ENCODE measurements at places on chromosomes 3 and 15.
A peak's percentile ranks its signal among the peaks of the same experiment; 100 is the strongest.

GRCh38 chr15:68417051-68417450, 14.9 kb downstream of the ITGA11 start:
- no peak for DNase-seq

DNA sequence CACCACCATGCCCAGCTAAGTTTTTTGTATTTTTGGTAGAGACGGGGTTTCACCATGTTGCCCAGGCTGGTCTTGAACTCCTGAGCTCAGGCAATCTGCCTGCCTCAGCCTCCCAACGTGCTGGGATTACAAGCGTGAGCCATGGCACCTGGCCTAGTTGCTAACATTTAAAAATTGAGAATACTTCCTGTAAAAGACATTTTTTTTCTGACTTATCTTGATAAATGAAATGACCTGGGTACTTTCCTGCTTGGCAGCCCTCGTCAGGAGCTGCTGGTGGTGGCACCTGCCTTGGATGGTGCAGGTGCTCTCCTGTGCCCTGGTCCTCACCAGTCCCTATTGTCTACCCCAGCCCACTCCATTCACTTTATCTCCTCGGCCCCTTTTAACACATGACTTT, 66.8 kb upstream of the FOXP1 start:
- DNase-seq = no peak

DNA sequence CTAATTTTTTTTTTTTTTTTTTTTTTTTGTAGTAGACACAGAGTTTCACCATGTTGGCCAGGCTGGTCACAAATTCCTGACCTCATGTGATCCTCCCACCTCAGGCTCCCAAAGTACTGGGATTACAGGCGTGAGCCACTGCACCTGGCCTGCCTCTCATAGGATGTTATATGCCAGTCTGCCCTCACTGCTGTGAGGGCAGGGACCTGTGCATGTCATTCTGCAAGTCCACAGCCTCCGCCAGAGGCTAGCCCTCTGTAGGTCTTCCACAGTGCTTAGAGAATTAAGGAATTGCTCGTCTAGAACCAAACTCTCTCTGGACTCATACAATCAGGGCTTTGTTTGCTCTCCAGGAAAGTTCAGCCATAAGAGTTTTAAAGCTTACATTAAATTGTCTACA, 163.9 kb upstream of the WNT5A start:
- DNase-seq = no peak

DNA sequence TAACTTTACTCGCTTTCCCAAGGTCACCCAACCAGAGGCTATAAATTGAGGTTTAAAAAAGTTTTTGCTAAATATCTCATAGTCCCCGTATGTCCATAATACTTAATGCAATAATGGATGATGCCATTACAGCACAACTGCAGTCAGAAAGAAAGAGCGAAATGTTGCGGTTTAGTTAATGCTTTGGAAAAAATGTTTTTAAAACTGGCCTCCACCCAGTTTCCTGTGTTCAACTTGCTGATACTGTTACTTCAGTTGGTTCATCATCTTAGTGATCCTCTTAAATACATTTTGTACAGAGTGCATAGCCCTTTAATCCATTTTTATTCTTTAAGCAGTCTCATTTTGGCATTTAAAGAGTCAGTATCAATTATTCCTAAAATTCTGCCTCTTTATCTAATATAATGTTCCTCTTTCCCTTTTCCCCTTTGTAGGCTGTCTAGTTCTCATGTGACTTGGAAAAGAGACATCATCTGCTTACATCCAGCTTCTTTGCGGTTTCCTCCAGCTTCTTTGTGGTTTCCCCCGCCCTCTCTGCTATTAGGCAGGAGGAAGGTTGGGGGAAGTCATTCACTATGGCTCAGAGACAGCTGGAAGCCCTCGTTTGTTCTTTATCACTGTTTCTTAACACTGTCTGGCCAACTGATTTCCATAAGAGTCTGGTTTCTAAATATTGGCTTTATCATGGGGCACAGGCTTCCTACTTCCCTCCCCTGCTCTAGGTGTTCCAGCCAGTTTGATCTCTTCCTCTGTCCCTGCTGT, 154.3 kb downstream of the GOLIM4 start:
- no peak for DNase-seq

GRCh38 chr3:130894130-130894985, 474 bp downstream of the ATP2C1 start:
- DNase-seq = no peak

DNA sequence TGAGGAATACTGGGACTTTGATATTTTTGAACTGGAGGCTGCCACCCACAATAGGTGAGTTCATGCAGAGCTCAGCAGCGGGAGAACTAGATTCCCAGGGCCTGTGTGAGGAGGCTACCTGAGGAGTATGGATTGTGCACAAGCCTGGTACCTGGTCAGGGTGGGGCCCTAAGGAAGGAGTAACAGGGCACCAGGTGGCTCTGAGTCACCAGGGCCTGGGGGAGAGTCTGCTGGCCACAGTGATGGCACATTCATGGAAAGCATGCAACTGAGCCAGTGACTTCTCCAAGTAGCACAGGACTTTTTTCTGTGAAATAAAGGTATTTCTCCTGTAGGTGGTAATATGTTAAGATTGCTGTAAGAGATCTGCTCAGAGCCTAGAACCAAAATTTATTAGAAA, 134.4 kb downstream of the PDE8A start:
- no peak for DNase-seq

DNA sequence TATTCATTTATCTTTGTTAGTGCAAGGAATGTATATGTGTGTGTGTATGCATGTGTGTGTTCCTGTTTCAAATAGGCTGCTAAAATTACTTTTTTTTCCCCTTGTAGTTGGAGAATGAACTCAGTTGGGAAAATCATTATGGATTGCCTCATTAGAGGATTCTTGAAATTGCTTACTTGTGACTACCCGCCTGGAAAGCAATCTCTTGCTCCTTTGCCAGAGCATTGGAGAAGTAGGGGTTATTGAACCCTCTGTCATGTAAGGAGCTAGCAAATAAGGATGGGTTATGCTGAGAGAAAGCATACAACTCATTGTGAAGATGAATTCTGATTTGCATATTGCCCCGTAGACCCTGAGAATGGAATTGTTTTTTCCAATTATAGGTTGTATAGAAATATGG, 474.5 kb downstream of the CADM2 start:
- no peak for DNase-seq

- no peak for DNase-seq
Observed at GRCh38 chr3:42043099-42043813, 47.9 kb upstream of the TRAK1 start.

- no peak for DNase-seq
Observed at GRCh38 chr3:146750196-146750595, 145.1 kb upstream of the PLSCR5 start.

GRCh38 chr15:49238342-49238741, 68.3 kb downstream of the GALK2 start:
- DNase-seq = no peak

GRCh38 chr3:123110976-123111615, 44.3 kb downstream of the PDIA5 start:
- DNase-seq = no peak

DNA sequence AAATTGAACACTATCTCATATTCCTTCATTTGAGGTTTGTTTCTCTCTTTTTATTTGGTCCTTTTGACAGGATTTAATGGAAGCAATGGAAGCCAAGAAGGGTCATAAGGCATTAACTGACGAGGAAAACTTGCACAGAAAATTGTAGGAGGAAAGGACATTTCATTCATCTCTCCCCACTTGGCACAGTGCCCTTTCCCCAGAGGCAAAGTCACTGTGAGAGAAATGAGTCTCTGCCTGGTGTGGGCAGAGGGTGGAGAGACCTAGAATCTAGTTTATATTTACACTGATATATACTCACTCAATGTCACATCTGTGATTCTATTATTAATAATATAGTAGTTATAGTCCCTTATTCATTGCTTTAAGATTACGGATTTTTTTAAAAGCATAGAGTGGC, 324.6 kb upstream of the IL12A start:
- no peak for DNase-seq

- no peak for DNase-seq
Observed at GRCh38 chr3:31240466-31240865, 292.3 kb upstream of the STT3B start.

DNA sequence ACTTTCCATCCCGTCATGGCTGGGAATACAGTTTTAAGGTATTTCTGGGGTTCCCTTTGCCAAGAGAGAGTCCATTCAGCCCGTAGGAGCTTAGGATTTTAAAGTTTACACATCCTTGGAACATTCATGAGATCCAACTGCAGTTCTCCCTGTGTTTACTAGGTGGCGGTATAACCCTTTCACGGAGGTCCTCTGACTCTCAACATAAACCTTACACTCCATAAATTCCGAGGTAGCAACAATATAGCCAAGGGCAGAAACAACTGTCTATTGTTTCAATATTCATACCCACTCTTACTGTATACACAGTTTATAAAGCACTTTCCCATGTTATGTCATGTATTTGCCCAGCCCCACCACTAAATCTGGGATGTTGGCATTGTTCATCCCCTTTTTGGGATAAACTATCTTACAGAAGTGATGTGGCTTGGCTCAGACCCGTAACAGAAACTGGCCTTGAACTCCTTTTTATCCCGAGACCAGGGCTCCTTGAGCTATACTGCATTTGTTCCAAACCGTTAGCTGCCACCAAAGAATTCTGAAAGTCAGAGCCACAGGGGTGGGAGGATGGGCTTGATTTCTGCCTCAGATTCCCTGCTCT, 69.2 kb upstream of the COL6A5 start:
- DNase-seq = no peak

- no peak for DNase-seq
Observed at GRCh38 chr3:128965818-128966217, 28.1 kb downstream of the CFAP92 start.

DNA sequence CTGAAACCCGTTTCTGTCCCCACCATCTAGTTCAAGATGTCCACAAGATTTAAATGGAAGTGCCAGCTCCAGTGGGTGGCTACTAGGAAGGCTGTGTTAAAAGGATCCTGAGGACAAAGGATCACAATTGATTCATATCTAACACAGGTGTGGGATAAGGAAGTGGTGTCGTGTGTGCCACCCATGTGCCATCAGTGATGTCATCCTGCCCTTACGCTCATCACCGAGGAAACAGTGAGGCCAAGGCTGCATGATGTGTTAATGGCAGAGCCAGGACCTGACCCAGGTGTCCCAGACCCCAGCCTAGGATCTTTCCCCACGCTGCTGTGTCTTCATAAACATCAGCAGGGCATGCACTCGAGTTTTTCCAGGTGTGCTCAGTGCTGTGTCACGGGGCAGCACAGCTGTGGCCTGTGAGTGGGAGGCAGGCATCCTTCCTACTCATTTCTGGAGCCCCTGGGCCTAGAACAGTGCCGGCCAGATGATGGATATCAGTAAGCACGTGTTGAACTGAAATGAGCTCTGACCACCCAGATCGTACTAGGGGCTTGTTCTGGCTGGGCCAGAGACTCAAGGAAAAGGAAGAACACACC, 10.6 kb upstream of the TGM5 start:
- DNase-seq = no peak

GRCh38 chr3:188901671-188902287, 270.0 kb upstream of the TPRG1 start:
- no peak for DNase-seq

- no peak for DNase-seq
Observed at GRCh38 chr3:147640781-147641180, 231.6 kb downstream of the ZIC1 start.

- DNase-seq = no peak
Observed at GRCh38 chr15:23644829-23645228, 2.8 kb downstream of the MAGEL2 start.

GRCh38 chr3:73549051-73549600, 75.6 kb downstream of the PDZRN3 start:
- DNase-seq = no peak

GRCh38 chr3:134922866-134923265, 127.8 kb downstream of the EPHB1 start:
- no peak for DNase-seq

GRCh38 chr3:133864616-133865015, 31.1 kb downstream of the RAB6B start:
- no peak for DNase-seq

- DNase-seq = no peak
Observed at GRCh38 chr3:45232521-45232920, 6.4 kb upstream of the TMEM158 start.

DNA sequence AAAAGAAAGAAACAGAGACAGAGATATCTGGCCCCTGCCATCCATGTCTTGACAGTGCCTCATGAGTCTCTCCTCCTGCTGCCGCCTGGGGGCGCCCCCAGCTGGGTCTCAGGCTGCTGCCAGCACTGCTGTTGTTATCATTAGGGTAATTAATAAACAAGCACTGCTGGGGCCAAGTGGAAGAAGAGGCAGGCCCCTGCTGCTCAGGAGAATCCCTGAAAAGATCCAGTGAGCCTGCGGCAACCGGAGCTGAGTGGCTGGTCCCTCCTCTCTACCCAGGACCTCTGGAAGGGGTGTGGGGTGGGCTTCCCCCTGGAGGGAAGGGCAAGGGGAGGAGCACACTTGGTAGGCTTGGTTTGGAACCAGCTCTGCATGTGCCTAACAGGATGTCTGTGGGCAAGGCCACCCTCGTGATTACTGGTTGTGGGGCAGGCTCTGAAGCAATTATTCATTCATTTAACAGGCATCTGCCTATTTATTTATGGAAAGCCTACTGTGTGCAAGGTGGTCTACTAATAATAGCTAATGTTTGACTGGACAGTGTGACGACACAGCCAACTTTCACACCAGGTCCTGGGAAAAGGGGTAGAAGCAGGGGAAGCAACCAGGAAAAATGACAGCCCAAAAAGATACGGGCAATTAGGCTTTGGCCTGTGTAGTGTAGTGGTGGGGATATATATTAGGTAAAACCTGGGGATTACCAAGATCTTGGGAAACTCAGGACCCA, 1.2 kb upstream of the TYRO3 start:
- peak; percentile 86 for DNase-seq

GRCh38 chr15:61743345-61743909, 316.8 kb downstream of the VPS13C start:
- DNase-seq = no peak

- DNase-seq = no peak
Observed at GRCh38 chr15:85673326-85673725, 121.4 kb downstream of the KLHL25 start.

- DNase-seq = peak; percentile 13
Observed at GRCh38 chr3:72821161-72821781, 27.0 kb downstream of the SHQ1 start.

- DNase-seq = no peak
Observed at GRCh38 chr3:76561494-76562236, 478.2 kb upstream of the ROBO2 start.

GRCh38 chr3:137987723-137988122, 22.2 kb upstream of the CLDN18 start:
- DNase-seq = no peak

DNA sequence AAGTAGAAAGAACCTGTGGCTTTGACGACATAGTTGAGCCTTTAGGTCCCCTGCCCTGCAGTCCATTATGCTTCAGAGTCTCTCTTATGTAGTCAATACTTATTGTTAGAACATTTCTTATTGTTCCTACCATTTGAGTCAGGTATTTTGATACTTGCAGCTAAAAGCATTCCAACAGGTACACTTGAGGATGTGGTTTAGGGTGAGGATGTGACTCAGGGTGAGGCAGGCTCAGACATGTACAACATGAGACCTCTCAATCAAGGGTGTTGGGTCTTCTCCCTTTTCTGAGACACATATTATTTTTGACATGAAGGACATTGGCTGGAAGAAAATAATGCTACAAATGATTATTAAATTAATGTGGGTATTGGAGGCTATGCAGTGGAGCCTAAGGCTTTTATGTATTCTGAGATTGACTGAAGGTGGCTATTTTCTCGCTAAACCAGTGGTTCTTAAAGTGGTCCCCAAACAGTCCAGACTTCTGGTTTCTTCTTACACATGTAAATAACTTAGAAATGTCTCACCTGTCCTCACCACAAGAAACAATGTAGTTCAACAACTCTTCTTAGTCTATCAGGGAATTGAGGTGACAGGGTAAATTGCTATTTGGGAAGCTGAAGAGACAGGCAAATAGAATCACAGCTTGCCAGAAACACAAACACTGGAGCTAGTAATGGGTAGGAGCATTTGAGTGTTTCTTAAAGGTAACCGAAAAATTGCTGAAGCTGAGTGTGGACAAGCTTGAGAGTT, 135.5 kb upstream of the ZPLD1 start:
- DNase-seq = no peak
